HS-27A (cell line): ENCODE measurements at places on chromosomes 5 and 9.

- no peak for DNase-seq
Measured at GRCh38 chr5:178155065-178155464, 1.4 kb upstream of the NHP2 start.

- DNase-seq = no peak
Measured at GRCh38 chr9:91815896-91816295, 134.1 kb downstream of the ROR2 start.

GRCh38 chr5:74378464-74378863 lies 262.1 kb downstream of the ENC1 start:
- DNase-seq = no peak

DNA sequence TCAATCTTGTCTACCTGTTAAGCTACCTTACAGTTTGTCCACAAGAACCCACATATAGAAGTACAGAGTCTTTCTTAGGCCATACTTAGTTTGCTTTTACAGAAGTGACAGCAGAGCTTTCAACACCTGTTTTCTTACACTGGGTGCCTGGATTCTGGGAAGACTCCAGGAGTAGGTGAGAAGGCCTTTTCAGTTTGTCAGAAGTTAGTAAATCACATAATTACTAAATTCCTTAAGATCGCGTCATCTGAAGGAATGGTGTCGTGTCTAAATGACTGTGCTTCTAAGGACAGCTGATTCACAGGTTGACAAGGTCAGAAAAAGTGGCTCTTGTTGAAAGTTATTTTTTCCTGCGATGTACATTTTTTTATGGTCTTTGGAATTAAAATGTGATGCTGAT lies 97.0 kb upstream of the FAM120A start:
- DNase-seq = no peak

GRCh38 chr5:121726991-121727390 lies 124.7 kb upstream of the FTMT start:
- no peak for DNase-seq

- no peak for DNase-seq
Measured at GRCh38 chr5:74839229-74839628, 27.0 kb downstream of the FAM169A start.

- no peak for DNase-seq
Measured at GRCh38 chr5:131386779-131387178, 122.9 kb downstream of the CDC42SE2 start.

GRCh38 chr9:83754383-83754977 lies 46.7 kb upstream of the UBQLN1 start:
- no peak for DNase-seq

DNA sequence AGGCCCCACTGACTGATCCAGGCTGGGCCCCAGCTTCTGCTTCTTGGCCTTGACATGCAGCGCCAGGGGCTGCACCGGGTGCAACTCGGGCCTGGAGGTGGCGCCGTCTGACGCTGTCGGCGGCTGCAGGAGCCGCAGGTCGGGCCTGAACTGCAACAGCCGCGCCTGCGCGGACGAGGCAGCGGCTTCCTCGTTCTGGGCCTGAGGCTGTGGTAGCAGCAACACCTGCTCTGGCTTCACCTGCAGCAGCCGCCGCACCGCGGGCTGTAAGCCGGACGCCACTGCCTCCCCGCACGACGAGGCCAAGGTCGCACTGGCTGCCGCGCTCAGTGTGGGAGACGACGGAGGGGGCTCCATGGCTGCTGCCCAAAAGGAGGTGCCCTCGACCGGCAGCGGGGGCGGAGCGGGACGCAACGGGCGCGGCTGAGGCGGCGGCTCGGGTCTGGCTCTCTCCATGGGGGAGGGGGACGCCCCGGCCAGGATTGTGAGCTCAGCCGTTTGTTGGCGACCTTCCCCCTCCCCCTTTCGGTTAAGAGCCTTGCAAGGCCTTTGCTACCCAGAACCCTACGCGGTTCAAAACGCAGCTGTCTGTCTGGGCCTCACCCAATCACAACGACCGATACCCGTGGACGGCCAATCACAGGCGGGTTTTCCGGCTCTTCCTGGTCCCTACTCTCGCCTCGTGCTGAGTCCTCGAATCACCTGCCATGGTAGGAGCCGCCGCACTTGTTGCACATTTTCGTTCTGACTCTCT lies 438 bp downstream of the SOX30 start:
- no peak for DNase-seq

DNA sequence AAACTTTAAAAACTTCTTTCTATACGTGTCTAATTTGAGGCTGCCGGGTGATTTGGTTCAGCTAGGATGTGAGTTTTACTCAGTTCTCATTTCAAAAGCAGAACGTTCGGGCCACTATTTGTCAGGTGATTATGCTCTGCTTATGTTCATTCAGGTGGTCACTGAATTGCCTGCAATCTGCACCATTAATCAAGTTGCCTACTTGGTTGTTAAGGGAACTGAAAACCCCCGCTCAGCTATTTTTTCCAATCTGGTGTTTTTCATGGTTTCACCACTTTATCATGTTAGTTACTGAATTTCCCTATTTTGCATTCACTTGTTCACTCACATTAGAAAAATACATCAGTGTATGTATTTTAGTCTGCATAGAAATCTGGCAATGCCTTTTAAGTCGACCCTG lies 523.0 kb downstream of the CSNK1G3 start:
- no peak for DNase-seq

- no peak for DNase-seq
Measured at GRCh38 chr9:95360866-95361265, 43.4 kb upstream of the FANCC start.
